Sigmoid colon (tissue), 7 donors: ENCODE measurements at places on chromosomes 12 and 14.

DNA sequence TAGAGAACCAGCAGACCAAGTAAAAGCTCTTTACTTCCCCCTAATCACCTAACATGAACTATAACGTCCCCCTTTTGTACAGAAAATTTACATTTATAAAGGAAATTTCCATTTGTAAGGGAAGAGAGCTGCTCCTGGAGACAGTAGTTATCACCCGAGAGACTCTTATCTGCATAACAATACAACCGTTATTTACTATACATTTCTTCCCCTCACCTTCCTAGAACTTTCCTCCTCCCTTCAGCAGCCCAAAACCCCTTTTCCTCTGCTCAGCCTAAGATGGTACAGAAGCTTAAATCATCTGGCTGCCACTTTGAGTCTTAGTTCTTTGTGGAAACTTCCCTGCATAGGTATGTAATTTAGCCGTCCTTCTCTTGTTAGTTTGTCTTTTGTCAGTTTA, 40.4 kb upstream of the ETV6 start:
- DNase-seq: no peak

DNA sequence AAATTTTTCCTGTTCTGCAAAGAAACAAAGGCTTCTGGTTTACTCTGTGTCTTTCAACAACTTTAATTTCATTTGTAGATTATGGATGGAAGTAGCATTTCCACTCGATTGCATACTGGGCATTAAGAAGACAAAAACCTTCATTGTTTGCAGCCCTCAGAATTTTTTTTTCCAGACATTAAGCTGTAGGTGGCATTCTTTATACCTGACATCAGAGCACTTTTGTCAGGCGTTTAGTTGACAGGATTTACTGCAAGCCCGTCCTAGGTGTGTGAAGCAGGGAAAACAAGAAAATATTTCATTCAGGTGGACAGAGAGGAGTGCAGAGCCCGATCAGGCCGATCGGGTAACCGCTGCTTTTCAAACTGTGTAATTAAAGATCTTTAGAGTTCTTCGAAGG, 107.5 kb downstream of the TMEM260 start:
- no peak for DNase-seq

DNA sequence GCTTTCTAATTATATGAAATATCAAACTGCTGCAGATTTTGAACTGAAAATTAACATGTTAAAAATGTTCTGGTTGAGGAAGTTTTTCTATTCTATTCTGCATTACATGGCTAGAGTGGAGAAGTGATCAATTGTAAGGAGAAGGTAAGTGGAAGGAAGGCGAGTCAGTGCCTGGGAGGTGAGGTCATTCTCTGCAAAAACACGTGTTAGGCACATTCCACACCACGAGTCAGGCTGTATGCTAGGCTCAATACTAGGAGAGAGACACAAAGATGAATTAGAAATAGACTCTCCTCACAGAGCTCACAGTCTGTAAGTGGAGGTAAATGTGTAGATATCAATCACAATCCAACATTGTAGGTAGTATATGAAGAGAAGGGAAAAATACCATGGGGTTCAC, 194.1 kb downstream of the NOVA1 start:
- no peak for DNase-seq

DNA sequence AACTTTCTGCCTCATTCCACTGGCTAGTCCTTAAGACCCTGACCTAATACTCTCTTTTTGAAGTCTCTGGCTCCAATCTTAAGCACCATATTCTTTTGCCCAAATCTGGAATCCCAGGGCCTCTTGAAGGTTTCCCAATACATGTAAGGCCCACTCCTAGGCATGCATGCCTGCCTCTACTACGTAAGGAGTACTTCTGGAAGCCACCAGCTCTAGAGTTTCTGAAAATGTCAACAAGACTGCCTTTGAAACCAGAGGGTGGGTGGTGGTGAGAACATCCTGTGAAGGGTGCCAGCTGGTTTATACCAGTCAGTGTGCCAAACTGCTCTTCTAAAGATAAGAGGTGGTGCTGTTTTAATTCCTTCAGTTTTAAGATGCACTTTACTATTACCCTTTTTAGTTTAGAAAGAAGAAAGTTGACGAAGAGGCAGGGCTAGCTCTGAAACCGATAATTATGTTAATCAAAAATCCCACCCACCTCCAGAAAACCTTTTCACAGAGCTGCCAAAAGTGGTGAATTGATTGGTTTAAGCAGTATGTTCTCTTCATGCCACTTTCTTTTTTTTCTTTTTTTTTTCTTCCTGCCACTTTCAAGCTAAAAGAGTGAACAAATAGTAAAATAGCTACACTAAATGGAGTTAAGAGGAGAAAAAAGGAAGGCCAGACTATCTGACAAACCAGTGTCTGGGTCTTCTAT, 8.7 kb upstream of the WDR89 start:
- DNase-seq: no peak

- no peak for DNase-seq
Measured at GRCh38 chr12:27282754-27283153, 38.7 kb downstream of the STK38L start.

- DNase-seq: no peak
Measured at GRCh38 chr12:62843716-62844115, 91.2 kb downstream of the PPM1H start.

- no peak for DNase-seq
Measured at GRCh38 chr14:30345511-30345910, 213.4 kb upstream of the G2E3 start.

- no peak for DNase-seq
Measured at GRCh38 chr14:55893705-55894104, 224.5 kb upstream of the PELI2 start.

DNA sequence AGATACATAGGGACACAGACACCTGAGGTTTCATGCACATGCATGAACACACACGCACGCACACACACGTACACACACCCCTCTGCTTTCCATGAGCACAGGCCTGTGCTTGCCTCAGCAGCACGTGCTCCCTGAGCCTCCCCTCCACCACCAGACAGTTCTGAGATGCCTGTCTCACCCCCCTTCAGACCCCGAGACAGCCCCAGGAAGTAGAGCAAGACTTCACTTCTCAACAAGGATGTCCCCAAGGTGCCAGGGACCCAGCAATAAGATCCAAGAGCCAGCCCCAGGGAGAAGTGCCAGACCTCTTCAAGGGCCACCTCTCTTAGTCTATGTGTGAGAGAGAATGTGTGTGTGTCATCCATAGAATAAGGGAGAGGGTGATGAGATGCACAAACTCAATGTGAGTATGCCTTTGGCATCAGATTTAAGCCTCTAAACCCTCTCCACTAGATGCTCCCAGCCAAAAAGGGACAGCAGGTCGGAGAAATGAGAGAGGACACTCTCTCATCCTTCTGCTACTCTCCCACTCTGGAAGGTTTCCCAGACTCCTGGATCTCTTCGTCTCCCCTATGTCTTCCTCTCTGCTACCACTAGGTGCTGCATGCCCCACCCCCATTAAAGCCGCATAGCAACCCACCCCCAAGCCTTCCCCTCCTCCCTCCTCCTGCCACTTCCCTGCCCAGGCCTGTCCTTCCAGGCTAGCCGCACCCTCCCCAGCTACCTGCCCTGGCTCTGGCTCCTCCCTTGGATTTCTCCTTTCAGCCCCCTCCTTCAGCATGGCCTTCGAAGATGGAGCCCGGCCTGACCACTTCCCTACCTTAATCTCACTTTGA, 7.7 kb downstream of the RARG start:
- no peak for DNase-seq

- DNase-seq: no peak
Measured at GRCh38 chr12:52582486-52582885, 8.8 kb upstream of the KRT74 start.

DNA sequence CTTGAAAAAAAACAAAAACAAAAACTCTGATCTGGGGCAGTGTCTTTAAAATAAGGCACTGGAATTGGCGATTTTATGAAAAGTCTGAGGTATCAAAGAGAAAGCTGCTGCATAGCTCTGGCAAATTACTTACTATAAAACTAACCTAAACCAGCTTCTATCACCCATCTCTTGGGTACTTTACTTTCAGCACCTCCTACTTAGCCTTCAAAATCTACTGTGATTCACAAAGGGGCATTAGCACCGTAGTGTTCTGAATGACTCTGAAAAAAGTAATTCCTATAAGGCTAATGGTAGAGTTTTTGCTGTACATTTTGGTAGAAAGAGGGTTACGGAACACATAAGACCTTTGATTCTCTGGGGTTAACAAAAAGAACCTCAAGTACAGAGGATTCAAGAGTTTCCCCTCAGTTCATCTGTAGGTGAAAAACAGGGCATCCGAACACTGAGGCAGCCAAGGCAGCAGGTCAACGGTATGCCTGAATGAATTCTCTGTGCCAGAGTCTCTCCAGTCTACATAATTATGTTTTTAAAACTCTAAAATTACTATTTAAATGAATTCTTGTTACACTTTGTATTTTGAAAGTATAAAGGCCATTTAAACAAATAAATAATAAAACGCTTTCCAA, 101.5 kb downstream of the ELK3 start:
- DNase-seq: no peak

DNA sequence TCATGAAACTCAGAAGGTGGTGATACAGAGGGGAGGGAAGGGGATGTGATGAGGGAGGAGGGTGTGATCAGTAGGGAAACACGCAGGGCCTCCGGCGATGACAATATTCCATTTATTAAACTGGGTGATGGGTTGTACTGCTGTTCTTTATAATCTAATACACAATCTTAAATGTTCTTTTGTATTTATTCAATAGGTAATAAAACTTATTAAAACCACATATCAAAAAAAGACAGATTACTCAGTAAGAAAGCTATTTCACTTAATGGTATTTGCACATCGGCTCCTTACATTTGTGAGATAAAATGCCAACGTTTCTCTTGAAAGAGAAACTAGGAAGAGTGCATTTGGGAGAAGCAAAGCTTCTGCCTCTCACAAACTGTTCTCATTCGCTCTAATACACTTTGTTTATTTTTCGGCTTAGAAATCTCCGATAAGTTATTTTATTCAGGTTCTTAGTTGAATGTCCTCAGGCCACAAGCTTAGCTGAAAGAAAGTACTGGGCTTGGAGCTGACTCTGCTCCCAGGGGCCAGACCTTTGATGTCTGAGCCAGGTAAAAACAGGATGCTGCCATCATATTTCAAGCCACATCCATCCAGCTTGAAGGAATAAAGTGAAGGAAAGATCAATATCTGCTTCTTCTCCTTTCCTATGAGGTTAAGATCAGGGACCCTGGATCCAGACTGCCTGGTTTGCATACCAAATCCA, 17.5 kb downstream of the STON2 start:
- DNase-seq: no peak

- peak; percentile 81 for DNase-seq
Measured at GRCh38 chr12:1117970-1118563, 127.0 kb downstream of the ERC1 start.

DNA sequence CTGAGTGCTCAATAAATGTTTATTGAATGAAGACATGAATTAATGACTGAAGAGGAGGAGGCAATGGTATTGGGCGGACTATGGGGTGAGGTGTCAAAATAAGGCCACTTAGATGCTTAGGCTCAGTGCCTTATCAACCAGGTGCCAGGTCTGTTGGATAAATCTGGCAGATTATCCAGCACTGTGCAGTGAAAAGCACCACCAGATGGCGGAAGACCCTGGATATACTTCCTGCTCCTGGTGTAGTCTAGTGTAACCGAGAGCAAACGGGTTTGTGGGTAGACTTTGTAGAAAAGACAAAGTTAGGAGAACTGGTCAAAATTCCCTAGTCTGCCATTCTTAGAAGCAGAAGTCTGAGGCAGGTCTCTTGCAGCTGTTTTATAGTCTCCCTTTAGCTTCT, 306.3 kb downstream of the ATP23 start:
- DNase-seq: no peak

DNA sequence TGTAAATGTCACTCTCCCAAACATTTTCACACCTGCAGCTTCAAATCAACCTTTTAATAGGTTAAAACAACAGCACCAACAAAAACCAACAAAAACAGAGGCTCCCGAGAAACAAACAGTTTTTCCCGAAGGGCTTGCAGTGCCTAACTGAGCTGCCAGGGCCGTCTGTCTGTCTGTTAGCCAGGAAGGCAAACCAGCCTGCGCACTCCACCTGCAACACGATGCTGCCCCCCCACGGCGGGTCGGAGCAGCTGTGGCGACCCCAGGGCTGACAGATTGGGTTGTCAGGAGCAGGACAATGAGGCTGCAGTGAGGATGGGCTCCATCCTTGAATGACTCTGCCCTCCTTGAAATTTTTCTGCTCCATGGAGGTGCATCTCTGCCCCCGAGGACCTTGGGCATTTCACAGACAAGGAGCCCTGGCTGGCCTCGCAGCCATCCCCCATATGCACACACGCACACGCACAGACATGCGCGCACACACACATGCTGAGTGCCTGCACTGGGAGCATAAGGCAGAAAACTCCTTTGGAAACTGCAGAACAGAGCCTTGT, 2.6 kb downstream of the RTL1 start:
- DNase-seq: peak; percentile 66

- no peak for DNase-seq
Measured at GRCh38 chr14:81085596-81085995, 130.2 kb downstream of the TSHR start.

- no peak for DNase-seq
Measured at GRCh38 chr12:60201891-60202290, 606.1 kb downstream of the SLC16A7 start.

- no peak for DNase-seq
Measured at GRCh38 chr12:23446746-23447145, 502.7 kb downstream of the SOX5 start.

- DNase-seq: no peak
Measured at GRCh38 chr14:65214741-65215140, 112.4 kb upstream of the MAX start.

DNA sequence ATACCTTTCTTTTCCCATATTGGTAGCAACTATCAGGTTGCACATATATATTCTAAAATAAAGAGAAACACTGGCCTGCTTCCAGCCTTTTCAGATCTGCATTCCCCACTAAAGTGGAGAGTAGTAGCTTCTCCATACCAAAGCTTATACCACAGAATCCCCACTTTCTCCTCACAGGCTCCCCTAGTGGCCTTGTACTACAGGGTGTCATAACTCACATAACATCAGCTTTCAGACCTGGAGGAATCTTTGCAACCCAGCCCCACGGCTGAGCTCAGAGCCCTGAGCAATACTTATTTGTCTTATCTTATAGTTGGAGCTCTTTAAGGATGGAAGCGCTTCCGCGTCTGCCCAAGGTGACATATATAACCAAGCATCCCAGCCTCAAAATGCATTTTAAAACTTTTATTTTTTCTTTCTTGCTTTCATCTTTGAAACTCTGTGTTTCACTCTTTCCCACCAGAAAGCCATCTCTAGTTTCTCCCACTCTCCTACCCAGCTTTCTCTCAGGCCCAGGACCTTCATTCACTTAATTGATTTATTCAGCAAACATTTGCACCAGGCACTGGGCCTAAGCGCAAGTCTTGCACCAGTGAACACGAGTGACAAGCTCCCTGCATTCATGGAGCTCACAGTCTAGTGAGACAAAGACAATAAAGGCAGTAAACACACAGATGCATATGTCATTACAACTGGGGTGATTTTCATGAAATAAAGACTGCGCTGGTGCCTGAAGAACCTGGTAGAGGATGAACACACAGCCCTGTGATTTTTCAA, 254.7 kb downstream of the IPO8 start:
- DNase-seq: no peak

DNA sequence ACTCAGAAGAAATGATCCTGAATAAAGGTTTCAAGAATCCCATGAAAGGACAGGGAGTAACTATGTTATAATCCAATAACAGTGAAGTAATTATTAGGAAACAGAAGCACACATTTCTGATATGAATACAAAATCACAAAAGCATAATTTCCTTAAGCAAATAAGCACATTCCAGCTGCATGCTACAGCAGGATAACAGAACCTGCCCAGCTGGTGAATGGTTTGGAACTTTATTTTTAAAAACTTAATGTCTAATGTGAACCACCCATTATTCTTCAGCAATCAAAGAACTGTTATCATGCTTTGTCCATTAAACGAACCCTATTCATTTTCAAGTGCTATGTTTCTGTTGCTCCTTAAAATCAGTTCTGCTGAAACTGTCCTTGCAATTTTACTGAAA, 13.4 kb downstream of the SPTLC2 start:
- DNase-seq: no peak

GRCh38 chr14:20409226-20409625, 4.1 kb downstream of the TEP1 start:
- no peak for DNase-seq
